ENCODE measurements at places on chromosomes 1 and 21. TPM values are rescaled to one million over a fixed set of nuclear protein-coding genes. Genes with fewer than 3 reads are reported as not detected.

Gene POU3F1
- 0.05 TPM for total RNA-seq

Gene MYCL
- total RNA-seq = 1.6 TPM

Gene NUDT4B
- total RNA-seq = 0.58 TPM

Gene FMO4
- 0.51 TPM for total RNA-seq

Gene CRP
- not detected for total RNA-seq

Measured in A549 treated with dexamethasone at 1 μM for 4 hours (cell line).